ENCODE measurements at places on chromosomes 4 and X. TPM values are rescaled to one million over a fixed set of nuclear protein-coding genes. Genes with fewer than 3 reads are reported as not detected.

DNA sequence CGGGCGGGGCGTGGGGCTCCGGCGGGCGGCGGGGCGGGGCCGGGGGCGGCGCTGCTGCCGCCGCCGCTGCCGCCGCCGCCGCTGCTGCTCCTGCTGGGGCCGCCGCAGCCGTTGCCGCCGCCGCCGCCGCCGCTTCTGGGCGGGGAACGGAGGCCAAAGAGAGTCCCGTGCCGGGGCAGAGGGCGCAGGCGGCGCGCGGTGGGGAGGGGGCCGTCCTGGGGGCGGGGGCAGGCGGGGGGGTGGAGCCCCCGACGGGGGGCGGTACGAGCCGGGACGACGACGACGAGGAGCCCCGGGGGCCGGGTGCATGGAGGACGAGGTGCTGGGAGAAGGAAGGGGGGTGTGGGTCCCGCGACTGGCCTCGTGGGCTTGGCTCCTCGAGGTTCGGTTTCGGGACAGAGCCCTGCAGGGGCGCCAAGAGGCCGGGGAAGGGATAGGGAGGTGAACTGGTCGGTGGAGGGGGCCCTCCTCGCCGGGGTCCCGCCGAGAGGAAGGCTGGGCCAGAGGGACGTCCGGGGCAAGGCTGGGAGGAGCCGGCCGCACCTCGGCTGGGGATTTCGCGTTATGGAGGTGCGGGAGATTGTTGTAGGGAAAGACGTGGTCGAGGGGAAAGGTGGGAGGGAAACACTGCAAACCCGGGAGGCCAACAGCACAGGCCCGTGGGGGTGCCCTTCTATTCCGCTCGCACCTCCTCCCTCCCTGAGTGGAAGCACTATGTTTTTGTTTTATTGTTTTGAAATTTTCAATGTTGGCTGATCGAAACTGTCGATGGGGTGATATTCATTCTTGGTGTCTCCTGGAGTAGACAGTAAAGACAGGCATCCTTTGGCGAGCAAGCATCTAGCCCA lies 1.9 kb downstream of the BCORL1 start:
- DNase-seq, result peak; percentile 20

- no peak for DNase-seq
These were observed 172.9 kb downstream of the PTTG2 start for GRCh38 chr4:38132843-38133662.

GRCh38 chr4:7892212-7893019 lies 47.2 kb downstream of the AFAP1 start:
- DNase-seq, result no peak

Gene FREM3
- total RNA-seq, result 0.51 TPM

GRCh38 chr4:102493794-102494193 lies 7.4 kb upstream of the NFKB1 start:
- no peak for DNase-seq

DNA sequence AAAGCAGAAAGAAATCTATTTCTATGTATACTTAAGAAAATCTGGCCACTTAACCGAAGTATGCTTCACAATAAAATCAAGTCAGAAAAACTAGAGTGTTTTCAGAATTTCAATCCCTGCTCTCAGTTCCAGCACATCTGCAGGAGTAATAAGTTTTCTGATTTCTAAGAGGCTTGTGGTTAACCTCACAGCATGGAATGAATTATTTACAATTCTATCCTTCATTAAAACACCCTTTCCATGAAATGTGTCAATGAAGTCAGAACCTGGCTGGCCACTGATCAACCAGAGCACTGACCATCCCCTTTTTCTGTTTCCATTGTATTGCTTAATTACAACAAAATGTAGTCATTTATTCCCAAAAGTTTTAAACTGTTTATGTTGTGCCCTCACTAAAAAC lies 781.4 kb upstream of the INTU start:
- DNase-seq, result no peak

Gene NAA10
- 88.2 TPM for total RNA-seq

- DNase-seq, result no peak
These were observed 56.7 kb upstream of the SLC7A11 start for GRCh38 chr4:138298866-138299265.

DNA sequence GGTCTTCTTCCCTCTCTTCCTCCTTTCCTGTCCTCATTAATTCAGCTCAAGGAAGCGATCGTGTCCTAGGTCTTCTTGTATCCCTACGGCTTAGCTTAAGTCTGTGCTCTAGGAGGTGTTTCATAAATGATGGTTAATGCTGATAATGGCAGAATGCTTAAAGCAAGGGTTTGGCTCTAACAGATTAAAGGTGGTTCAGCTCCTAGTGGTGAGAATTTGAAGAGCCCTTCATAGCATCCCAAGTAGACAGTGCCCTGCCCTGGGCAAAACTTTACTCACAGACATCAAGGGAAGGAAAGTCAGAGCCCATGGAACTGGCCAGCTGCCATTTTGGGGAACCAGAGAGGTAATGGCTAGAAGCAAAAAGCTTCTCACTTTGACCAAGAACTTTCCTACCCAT lies 47.0 kb upstream of the PGRMC1 start:
- DNase-seq, result no peak

DNA sequence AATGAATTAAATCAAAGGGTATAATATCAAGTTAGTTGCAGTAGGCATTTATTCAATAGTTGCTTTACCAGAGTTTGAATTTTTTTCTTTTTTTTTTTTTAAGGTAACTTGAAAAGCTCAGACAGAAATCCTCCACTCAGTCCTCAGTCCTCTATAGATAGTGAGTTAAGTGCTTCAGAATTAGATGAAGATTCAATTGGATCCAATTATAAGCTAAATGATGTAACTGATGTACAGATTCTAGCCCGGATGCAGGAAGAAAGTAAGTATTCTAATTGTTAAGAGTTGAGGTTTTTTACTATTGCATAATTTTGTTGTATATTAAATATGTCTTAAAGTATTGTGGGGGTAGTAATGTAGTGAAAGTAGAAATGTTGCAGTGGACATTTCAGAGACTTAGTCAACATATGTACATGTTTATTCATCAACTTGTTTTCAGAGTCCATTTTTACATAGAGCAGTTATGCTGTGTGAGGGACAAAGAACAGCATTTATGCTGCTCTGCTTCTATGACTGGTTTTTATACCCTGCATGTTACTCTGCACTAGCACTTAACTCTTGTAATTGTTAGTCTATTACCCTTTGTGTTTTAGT lies 38.4 kb downstream of the SLAIN2 start:
- no peak for DNase-seq

DNA sequence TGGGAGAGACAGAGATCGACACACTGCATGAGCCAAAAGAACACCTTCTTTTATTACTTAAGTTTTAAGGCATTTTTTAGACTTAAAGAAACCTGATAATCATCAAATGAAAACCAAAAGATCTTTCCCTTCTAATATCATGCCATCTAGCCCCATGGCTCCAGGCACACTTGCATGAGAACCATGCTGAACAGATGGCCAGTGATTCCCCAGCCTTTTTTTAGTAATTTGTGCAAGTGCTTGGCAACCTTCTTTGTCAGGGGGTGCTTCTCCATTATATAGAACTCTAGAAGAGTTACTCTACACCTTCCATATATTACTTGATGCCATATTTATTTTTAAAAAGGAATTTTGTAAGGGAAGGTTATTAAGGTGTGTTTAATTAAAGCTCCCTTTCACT lies 182.2 kb upstream of the TEX13C start:
- DNase-seq, result no peak

- DNase-seq, result no peak
These were observed 110.6 kb upstream of the FSTL5 start for GRCh38 chr4:162274354-162274753.

Gene NUDT11
- total RNA-seq, result 0.74 TPM

Gene CXorf49
- total RNA-seq, result not detected

- no peak for DNase-seq
These were observed 240.4 kb upstream of the PGRMC2 start for GRCh38 chr4:128527946-128528576.

Gene CACNA1F
- total RNA-seq, result 0.05 TPM

Gene ADGRL3
- total RNA-seq, result 0.05 TPM

DNA sequence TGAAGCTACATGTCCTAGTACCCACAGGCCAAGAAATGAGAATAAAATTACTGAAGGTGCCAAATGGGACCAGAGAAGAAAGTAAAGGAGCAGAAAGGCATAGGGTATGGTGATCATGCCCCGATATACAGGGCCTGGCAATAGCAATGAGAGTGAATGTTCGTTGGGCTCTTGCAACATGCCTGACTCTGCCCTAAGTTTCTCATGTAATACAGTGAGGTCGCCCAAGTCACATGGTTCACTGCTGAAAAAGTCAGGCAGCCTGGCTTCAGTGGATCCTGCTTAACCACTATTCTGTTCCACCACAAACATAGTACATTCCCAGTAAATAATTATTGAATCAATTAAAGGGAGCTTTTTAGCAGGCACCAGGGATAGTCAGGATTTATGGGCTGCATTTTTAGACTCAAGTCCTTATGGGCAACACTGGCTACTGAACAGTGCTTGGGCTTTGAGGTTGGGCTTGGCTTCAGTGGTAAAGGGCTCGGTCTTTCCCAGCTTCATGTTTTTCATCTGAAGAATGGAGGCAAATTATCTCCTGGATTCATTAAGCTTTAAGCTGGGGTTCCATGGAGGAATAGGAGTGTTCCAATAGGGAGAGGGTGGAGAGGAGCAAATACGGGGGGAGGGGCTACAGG lies 67.1 kb upstream of the ZNF518B start:
- no peak for DNase-seq

DNA sequence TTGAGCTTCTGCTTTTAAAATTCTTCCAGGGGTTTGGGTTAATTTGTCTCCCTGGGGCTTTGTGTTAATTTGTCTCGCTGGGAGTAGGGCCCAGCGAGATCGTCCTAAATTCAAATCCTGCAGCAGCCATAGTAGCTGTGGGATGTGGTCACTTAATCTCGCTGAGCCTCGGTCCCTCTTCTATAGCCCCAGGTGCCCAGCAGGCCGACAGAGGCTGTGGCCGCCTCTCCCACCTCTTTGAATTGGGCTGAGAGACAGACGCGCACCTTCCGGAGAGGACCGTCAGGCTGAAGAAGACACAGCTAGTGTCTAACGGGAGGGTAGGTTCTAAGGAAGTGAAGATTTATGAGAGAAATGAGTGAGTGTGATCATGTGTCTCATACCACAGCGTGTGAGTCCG lies 15.7 kb upstream of the WFS1 start:
- no peak for DNase-seq

Gene CFAP47
- total RNA-seq, result not detected

Gene EXOC1L
- total RNA-seq, result not detected

GRCh38 chr4:181281451-181281850 lies 961.8 kb upstream of the TENM3 start:
- no peak for DNase-seq

DNA sequence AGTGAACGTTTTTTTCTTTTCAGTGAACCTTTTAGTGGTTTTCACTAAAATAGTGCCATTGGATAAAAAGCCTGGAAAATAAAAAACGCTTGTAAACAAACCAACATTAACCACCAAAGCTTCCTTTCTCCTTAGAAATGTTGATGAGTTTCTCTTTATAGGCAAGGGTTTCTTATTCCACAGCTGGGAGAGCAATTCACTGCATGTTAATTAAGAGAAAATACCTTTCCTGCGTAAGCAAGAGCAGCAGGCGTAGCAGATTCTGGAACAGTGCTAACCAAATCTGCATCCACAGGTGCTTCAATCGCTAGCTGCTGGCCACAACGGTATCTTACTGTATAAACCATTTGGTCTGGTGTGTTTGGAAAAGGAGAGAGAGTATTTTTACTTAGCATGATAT lies 13.3 kb upstream of the AASDH start:
- DNase-seq, result no peak

- no peak for DNase-seq
These were observed 229.7 kb upstream of the MBNL3 start for GRCh38 chrX:132718431-132718958.

DNA sequence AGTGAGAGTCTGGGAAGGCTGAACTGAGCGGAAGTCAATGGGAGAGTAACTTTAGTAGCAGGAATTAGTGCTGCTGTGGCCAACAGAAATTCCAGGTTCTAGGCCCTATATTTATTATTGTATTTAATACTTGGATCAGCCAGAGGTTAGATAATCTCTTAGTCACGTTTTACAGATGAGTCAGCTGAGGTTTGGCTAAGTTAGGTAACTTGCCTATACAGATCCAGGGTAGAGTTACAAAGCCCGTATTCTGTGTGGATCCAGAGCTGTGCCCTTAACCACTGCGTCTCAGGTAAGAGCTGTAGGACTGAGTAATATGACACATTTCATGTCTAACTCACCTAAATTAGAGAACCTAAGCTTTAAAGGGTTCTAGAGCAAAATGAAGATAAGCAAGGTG lies 20.5 kb downstream of the PSMD10 start:
- peak; percentile 34 for DNase-seq

Gene GAGE1
- not detected for total RNA-seq

- no peak for DNase-seq
These were observed 33.3 kb upstream of the PPARGC1A start for GRCh38 chr4:23923141-23923540.

- no peak for DNase-seq
These were observed 55.2 kb downstream of the AREG start for GRCh38 chr4:74499986-74500781.

- DNase-seq, result no peak
These were observed 88.7 kb downstream of the CFAP299 start for GRCh38 chr4:80424225-80424581.

DNA sequence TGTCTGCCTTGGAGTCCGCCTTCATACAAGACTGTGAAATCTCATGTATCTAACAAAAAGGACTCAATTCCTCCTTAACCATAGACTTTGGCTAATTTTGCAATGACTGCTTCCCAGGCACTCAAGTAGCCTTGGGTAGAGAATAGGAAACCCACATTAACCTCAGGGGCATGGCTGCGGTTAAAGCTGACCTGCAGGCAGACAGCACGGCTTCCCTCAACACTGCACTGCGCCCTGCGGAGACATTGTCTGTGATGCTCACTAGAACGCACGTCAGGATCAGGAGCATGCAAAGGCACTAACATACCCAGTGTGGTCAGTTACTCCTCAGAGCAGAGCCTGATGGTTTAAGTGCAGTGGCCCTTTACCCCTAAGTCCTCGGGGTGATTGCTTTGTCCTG lies 10.3 kb upstream of the GPR143 start:
- no peak for DNase-seq

GRCh38 chr4:140499391-140499790 lies 1.3 kb upstream of the MGAT4D start:
- no peak for DNase-seq

DNA sequence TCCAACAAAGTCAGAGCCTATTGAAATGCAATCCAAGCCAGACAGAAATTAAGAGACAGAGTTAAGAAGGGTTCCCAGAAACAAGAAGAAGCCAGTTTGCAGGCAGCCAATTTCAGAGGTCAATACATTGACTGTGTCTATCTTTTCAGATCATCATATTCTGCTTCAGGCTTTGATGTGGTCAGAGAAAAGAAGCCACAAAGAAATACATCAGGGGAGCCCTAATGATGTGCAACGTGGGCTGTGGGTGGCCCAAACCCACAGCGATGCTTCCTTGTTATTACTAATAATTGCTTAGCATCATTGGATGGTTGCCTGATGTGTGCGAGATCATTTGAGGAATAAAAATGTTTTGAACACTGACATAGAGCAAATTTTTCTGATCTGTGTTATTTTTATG lies 99.0 kb upstream of the DUSP21 start:
- no peak for DNase-seq

Gene USP51
- 1.9 TPM for total RNA-seq

Gene IL2
- total RNA-seq, result not detected

- DNase-seq, result no peak
These were observed 110.1 kb downstream of the GBA3 start for GRCh38 chr4:22802876-22803275.

Gene OPRPN
- not detected for total RNA-seq
